ENCODE measurements at places on chromosomes 11 and 22.

DNA sequence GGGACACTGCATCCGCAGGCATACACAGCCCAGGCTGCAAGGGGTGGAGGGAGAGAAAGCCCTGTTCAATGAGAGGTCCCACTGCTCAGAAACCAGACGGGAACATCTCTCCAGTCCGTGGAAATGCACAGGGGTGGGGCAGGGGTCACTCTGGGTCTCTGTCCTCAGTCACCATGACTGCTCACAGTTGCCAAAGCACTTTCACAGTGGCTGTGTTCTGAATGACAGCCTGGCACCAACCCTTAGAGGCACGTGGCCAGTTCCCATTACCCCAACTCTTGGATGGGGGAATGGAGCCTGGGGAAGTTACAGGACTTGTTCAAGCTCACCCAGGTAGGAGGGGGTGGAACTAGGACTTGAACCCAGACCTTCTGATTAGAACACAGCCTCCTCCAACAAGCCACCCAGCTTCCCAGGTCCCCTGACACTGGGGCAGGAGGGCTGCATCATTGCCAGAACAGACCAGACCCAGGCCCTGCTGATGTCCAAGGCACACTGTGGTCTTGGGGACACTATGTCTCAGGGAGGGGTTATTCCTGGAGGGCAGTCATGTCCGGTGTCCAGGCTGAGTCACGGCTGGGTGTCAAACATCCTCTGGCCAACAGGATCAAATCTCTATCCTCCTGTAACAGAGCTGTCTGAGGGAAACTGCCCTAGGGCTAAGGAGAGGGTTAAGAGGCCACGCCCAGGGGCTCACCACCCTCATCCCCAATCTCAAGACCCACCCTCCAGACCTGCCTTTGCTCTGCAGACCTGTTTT is 8.2 kb downstream of the ZNF70 start:
- DNase-seq, result no peak

GRCh38 chr11:111456859-111457730 is 55.1 kb downstream of the BTG4 start:
- DNase-seq, result no peak

DNA sequence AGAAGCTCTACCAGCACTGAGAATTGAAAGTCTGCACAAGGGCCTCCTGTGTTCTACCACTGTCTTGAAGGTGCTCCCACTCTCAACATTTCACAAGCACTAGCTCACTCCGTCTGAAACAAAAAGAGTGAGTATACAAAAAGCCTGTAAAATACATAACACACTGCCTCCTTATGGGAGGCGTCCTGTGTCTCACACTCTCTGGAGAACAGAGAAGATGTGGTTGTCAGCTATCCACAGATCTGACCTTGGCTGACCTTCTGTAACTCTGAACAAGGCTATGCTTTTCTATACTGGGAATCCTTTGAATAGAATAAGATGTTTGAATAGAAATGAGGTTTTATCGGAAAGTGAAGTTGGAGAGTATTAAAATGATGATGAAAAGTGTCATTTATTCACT is 171.3 kb upstream of the TMEM45B start:
- no peak for DNase-seq

- no peak for DNase-seq
These were observed 50.2 kb downstream of the RPL27A start for GRCh38 chr11:8732748-8733241.

GRCh38 chr11:86171627-86172026 is 72.9 kb upstream of the EED start:
- no peak for DNase-seq

DNA sequence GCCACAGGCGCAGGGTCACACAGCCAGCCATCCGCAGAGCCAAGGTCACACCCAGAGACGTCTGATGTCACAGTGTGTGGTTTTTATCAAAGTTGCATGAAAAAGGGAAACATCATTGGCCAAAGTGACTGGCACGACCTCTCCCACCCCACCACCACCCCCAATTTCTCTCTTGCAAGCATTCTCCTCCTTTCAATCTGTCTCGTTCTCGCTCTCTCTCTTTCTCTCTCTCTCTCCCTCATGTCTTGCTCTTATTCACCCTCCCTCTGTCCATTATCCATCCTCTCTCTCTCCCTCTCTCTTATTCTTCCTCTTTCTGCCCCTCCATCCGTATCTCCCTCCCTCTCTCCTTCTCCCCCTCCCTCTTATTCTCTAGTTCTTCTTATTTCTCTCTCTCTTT is 40.6 kb downstream of the MN1 start:
- DNase-seq, result no peak

GRCh38 chr22:33913188-33913587 is 7.1 kb downstream of the LARGE1 start:
- DNase-seq, result no peak

DNA sequence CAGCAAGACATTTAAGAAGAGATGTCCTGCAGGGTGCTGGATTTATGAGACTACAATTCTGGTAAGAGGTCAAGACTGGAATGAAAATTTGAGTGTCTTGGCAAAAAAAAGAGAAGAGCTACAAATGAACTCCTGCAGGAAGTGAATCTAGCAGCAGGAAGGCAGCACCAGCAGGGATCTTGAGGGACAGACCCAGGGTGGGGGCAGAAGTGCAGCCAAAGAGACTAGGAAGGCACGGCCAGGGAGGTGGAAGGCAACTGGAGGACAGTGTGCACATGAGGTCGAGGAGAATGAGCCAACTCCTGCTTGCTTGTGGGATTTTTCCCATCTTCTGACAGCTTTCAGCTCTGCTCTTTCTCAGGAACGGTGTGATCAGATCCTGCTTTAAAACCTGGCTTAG is 263.2 kb downstream of the BUD13 start:
- DNase-seq, result no peak

DNA sequence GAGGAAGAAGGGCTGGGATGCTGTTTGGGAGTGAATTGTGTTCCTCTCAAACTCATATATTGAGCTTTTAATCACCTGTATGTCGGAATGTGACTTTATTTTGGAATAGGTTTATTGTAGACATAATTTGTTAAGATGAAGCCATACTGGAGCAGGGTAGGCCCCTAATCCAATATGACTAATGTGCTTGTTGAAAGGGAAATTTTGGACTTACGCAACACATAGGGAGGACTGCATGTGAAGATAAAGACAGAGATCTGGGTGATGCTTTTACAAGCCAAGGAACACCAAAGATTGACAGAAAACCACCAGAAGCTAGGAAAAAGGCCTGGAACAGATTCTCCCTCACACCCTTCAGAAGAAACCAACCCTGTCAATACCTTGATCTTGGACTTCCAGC is 43.2 kb upstream of the OVCH2 start:
- no peak for DNase-seq

- no peak for DNase-seq
These were observed 6.0 kb upstream of the RAB3IL1 start for GRCh38 chr11:61923166-61924063.

GRCh38 chr11:104899226-104899625 is 966 bp upstream of the CASP12 start:
- no peak for DNase-seq

GRCh38 chr11:21018248-21018647 is 348.9 kb downstream of the NELL1 start:
- DNase-seq, result no peak

DNA sequence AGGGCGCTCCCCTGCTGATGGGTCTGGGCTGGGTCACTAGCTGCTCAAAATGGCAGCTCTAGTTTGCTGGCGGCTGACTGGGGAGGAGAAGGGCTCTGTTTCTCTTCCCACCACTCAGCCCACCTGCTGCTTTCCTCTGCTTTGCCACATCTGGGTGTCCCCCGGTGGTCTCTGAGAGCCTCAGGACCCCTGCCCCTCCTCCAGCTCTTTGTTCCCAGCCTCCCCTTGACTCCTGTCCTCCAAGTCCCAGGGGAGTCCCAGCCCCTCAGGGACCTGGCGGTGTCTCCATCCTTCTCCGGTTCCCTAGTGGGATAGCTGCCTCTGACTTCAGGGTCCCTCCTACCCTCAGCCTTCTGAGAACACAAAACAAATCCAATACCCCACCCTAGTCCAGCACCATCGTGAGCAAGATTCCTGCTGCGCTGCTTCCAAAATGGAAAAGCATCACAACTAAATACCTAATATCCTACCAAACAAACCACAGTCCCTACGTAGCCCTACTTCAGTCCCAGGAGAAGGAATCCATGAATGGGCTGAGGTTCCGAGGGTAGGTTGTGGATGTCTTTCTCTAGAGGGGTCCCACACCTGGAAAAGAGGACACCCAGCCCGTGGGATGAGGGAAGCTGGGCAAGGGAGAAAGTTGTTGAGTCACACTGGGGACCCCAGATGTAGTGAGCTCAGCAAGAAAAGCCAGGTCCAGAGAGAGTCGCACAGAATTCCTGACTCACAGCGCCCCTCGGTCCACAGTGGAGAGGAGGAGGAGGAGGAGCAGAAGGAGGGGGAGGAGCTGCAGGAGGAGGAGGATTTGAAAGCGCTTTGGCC is 45.0 kb upstream of the NNMT start:
- no peak for DNase-seq

DNA sequence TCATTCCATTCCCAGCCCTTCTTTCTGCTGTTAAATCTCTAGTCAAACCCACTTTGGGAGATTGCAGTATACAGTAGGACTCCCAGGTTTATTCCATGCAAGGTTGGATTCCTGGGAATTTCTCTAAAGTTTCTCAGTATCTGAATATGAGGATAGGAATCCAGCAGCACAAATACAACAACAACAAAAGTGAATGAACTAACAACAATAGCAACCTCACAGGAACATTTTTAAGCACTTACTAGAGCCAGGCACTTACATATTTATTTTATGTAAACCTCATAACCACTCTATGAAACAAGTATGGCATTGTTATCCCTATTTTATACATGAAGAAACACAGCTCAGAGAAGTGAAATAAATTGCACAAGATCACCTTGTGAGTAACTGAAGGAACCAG is 1.9 kb downstream of the MMP7 start:
- DNase-seq, result no peak

DNA sequence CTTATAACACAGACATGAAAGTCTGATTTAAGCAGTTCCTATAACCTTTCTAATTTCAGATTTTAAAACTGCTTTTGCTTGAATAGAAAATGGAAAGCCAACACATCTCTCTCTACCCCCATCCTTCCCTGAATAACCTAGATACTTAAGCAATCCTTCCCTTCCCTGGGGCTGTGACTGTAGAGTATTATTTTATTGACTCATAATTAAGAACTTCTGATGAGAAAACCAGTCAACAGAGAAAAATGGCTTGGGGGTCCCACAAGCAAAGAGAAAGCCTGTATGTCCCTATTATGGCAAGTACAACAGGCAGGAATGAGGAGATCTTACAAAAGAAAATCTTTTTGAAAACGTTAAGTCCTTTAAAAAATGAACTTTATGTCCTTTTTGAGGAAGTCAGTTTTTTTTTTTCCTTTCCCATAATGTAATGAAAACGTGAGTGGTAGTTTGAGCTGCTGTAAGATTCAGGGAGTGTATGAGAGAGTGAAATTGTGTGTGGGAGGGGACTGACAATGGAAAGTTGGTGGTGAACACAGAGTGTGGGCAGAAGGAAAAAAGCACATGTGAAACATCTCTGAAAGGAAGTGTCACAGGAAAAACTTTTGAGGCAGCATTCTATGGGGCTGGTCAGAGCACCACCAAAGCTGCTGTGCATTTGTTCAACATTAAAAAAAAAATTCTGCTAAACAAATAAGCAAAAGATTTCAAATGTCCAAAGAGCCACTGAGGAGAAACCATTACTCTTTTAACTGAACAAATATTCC is 154.6 kb downstream of the MAML2 start:
- DNase-seq, result no peak

GRCh38 chr11:126357969-126358762 is 2.7 kb downstream of the ST3GAL4 start:
- DNase-seq, result no peak

DNA sequence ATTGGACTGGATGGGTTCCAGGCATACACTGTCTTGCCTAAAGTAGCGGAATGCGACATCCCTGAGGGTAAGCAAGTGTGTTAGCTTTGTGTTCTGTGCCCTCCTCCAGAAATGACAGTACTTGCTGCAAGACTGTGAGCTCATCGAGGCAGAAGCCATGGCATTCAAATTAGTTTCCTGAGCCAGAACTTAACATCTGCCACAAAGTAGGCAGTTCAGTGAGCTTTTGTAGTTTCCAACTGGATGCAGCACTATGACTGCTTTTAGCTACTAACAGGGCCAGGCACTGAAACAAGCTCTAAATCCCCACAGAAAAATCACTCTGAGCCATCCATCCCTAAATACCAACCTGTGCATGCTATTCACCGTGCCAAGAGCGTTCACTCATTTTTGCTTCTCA is 1.2 kb upstream of the FAR1 start:
- no peak for DNase-seq

DNA sequence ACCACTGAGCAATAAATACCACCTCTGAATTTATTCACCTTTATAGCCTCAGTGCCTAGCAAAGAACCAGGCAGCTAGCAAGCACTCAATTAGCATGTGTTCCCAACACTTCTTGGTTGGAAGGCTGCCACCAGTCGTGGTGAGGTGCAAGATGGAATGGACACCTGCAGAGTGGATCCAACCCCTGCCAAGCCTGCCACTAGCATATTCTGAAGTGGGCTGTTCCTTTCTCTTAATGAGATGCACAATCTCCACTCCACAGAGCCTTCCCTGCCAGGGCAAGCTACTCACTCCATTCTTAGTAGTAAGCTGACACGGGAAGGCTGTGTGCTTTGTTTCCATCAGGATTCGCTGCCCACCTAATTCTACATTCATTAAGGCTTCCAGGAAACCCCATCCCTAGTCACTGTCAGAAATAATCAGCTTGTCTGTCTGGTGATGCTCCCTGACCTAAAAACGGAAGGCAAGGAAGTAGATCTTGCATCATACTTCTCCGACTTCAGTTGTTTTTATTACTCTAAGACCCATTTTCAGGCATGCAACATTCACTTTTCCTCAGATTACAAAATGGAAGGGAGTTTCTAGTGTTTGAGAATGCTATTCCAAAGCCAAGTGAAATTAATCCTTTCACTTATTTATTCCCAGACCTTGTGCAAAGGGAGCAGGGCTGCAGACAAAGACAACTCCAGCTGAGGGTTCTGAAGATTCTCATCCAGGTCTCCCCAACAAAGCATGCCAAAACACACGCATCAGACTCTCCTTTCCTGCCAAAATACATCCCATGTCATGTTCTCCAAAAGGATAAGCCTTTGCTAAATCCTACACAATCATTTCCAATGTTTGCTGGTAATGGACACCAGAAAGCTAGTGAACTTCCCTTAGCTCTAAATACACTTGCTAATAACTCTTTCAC is 128.0 kb downstream of the TENM4 start:
- DNase-seq, result no peak

DNA sequence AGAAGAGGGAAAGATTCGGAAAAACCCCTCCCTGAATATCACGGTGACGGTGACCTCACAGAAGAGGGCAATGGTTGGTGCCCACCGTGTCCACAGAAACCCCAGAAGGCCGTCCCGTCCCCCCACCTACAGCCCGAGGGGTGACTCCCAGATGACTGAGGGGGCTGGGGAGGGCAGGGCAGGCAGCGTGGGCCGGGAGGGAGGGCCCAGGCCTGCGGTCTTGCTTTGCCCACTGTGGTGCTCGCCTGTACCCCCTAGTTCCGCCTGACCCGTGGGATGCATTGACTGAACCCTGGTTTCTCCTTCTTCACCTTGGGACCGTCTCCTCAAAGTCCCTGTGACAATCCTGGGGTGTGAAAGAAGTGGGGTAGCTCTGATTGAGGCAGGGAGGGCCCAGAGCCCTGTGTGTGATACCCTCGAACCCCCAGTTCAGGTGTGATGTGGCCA is 526.7 kb downstream of the BRD1 start:
- no peak for DNase-seq

Data from stimulated activated CD8-positive, alpha-beta memory T cell treated with anti-CD3 and anti-CD28 coated beads, Interleukin-4, amount 100 ng/mL, for 4 hours (primary cell).